ENCODE measurements at places on chromosomes 12 and 14.

GRCh38 chr12:111271674-111272418 is 97.0 kb downstream of the PHETA1 start:
- no peak for DNase-seq

- no peak for DNase-seq
Observed at GRCh38 chr12:129815846-129816245, 88.0 kb downstream of the TMEM132D start.

- no peak for DNase-seq
Observed at GRCh38 chr12:125685915-125686314, 620.7 kb downstream of the AACS start.

- no peak for DNase-seq
Observed at GRCh38 chr14:78308079-78308478, 137.9 kb downstream of the NRXN3 start.

GRCh38 chr14:68502230-68502629 is 290.6 kb downstream of the ZFP36L1 start:
- DNase-seq, result no peak

GRCh38 chr12:46131732-46132469 is 136.9 kb downstream of the SLC38A1 start:
- DNase-seq, result no peak

GRCh38 chr12:96824074-96824837 is 82.8 kb upstream of the NEDD1 start:
- no peak for DNase-seq

DNA sequence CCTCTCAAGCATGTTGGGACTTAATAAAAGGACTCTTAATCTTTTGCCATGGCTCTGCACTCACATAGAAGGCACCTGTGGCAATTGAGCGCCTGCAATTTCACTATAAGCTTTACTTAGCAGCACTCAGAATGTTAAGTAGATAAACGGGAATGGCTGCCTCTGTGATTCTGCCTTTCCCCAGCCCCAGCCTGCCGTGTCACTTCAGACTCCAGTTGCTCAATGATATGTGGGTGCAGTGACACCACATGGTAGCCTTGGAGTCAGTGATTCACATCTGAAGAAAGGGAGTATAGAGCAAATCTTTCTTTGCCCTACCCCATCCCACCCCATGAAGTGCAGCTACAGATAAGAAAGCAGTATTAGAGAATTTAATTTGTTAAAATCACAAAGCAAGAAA is 96.1 kb downstream of the ZFC3H1 start:
- no peak for DNase-seq

DNA sequence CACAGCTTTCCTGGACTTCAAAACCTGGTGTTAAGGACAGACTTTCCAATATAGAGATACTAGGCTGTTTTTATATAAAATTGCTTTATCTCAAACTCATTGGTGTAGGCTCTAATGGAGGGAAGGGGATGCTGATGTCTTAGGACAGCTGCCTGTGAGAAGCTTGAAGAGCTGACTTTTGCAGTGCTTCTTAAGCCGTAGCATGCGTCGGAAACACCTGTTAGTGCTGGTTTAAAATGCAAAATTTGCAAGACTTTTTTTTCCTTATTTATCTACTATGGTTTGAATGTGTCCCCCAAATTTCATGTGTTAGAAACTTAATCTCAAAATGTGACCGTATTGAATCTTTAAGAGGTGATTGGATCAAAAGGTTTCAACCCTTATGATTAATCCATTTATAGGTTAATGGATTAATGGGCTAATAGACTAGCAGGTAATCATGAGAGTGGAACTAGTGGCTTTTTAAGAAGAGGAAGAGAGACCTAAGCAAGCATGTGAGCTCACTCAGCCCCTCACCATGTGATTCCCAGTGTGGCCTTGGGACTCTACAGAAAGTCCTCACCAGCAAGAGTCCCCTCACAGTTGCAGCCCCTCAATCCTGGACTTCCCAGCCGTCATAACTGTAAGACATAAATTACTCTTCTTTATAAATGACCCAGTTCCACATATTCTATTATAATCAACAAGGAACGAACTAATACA is 60.9 kb upstream of the FUT8 start:
- DNase-seq, result no peak

DNA sequence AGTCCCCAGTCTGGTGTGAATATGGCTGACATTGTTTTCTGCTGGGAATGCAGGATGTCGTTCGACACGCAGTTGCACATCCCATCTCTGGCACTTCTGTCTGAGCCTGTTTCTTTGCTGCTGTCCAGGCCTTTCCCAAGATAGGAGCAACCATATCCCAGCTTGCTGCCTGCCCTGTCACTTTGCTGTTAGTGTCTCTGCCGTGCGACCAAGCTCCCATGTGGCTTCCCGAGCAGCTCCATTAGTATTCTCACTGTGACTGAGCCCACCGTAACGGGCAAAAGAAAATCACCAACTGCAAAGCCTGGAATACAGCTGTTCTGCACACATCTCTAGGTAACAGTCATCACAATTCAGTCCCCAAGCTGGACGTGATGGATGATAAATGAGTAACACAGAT is 66.0 kb upstream of the CPSF6 start:
- no peak for DNase-seq

GRCh38 chr12:92730758-92731157 is 28.0 kb downstream of the PLEKHG7 start:
- no peak for DNase-seq

DNA sequence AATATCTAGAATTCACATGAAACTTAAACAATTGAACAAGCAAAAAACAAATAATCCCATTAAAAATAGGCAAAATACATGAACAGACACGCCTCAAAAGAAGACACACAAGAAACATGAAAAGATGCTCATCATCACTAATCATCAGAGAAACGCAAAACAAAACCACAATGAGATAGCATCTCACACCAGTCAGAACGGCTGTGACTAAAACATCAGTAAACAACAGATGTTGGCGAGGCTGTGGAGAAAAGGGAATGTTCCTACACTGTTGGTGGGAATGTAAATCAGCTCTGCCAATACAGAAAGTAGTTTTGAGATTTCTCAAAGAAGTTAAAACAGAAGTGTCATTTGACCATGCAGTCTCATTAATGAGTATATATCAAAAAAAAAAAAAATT is 121.3 kb downstream of the PTPRO start:
- DNase-seq, result no peak

DNA sequence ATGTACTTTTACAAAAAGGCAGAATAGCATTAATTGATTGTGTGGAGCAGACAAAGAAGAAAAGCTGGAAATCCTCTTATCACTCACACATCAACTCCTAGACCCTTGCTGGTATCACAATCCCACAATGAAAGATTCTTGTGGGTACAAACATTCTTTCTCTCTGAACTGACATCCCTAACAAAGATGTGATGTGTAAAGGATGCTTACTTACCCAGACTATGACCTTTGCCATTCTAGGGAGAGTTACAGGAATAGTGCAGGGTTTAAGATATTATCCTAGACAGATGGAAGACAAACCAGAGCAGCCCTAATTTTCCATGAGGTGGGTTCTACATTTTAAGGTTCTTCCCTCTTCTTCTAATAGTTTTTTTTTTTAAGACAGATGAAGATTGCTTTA is 60.4 kb upstream of the SLC6A15 start:
- no peak for DNase-seq

DNA sequence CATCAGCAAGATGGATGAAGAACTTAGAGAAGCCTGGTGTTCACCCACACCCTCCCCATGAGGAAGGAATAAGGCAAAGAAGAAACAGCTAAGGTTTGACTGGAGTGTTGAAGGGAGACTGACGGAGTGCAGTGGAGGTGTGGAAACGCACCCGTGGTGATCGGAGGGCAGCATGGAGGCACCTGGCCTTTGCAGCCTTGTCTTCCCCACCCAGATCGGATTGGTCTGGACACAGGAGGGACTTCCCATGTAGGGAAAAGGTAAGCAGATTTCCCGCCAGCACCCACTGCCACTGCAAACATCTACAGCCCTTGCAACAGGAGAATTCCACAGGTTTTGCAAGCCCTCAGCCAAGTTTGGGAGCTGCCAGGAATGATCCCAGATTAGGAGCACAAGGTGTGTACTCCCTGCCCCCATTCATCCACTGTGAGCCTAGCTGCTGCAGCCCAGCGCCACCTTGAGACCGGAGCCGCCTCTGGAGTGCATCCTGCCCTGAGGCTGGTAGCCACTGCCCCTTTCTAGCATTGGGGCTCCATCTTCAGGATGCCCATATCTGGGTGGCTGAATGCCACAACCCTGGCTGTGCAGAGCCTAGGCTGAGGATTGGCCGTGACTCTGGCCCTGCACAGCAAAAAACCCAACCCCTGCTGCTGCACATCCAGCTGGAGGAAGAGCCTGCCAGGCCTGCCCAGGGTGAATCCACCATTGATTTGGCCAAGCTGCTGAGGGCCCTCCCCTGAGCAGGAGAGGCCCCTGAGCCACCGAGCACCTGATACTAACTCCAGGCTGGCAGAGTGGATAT is 411.1 kb downstream of the TMEM121 start:
- no peak for DNase-seq
